ENCODE measurements at places on chromosomes 16 and 17.
A peak's percentile ranks its signal among the peaks of the same experiment; 100 is the strongest.

GRCh38 chr16:69941251-69942098 is 9.7 kb upstream of the CLEC18A start:
- DNase-seq, result no peak

- DNase-seq, result no peak
Measured at GRCh38 chr16:22670551-22671041, 143.4 kb upstream of the HS3ST2 start.

- no peak for DNase-seq
Measured at GRCh38 chr17:42694524-42694923, 12.2 kb downstream of the CNTNAP1 start.

GRCh38 chr16:51317575-51317974 is 166.5 kb upstream of the SALL1 start:
- no peak for DNase-seq

GRCh38 chr17:4208238-4208637 is 55.5 kb downstream of the ANKFY1 start:
- peak; percentile 43 for DNase-seq

DNA sequence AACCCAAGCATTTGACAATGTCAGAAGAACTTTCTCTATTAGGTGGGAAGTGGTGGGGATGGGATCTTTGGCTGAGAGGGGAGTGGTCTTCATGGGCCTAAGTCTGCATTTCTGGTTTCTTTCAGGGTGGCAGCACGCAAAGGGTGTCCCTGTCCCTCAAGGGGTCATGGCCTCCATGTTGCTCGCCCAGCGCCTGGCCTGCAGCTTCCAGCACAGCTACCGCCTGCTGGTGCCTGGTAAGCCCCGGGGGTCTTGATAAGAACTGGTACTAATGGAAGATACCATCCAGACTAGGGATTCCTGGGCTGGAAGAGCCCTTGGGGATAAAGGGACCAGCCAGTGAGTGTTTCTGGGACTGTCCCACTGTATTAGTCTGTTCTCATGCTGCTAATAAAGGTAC is 61.2 kb downstream of the ABAT start:
- no peak for DNase-seq

GRCh38 chr16:83744441-83744981 is 63.3 kb upstream of the HSBP1 start:
- DNase-seq, result peak; percentile 26

DNA sequence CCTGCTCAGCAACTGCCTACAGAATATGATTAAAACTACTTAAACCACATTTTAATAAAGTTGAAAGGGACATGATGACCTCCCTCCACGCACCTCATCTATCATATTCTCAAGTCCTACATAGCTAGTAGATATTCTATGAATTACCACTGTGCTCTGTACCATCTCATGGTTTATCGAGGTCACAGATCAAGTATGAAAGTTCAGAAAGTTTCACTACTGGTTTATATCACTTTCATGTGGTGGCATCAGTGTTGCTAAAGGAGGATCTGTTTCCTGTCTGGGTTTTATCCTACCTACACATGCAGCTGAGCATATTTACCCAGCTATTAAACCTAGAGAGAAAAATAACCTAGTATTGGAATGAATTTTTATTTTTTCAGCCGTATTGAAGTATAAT is 214.9 kb upstream of the MON1B start:
- no peak for DNase-seq

- DNase-seq, result peak; percentile 4
Measured at GRCh38 chr16:18048853-18049546, 287.5 kb downstream of the NPIPA8 start.

GRCh38 chr17:50056961-50057330 is 1.0 kb downstream of the ITGA3 start:
- DNase-seq, result no peak

GRCh38 chr17:73552300-73553048 is 91.8 kb downstream of the SDK2 start:
- no peak for DNase-seq

- DNase-seq, result no peak
Measured at GRCh38 chr17:76567634-76568432, 17.8 kb downstream of the ST6GALNAC2 start.

- DNase-seq, result no peak
Measured at GRCh38 chr16:70677499-70678120, 8.2 kb downstream of the MTSS2 start.

GRCh38 chr16:81700071-81700779 is 78.9 kb upstream of the PLCG2 start:
- no peak for DNase-seq

GRCh38 chr16:84048871-84049270 is 6.3 kb upstream of the SLC38A8 start:
- no peak for DNase-seq

DNA sequence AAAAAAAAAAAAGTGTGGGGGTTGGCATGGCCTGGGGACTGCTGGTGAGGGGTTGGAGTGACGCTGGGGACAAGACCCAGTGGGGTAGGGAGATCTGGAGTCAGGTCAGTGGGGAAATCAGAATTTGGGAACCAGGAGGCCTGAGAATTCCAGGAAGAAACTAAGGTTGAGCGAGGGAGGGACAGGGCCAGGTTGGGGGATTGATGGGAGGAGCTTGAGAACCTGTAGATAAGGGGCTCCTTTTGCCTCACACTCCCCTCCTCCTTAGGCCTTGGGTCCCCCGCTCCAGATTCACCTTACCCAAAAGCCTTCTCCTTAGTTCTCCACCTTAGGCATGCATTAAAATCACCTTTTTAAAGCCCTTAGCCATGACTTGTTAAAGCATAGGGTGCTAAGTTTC is 8.3 kb upstream of the PYDC1 start:
- DNase-seq, result no peak

- no peak for DNase-seq
Measured at GRCh38 chr16:85518398-85519049, 94.6 kb upstream of the GSE1 start.

GRCh38 chr16:65991149-65991701 is 375.3 kb upstream of the CDH5 start:
- no peak for DNase-seq

- DNase-seq, result no peak
Measured at GRCh38 chr16:48901712-48902374, 291.9 kb upstream of the N4BP1 start.

DNA sequence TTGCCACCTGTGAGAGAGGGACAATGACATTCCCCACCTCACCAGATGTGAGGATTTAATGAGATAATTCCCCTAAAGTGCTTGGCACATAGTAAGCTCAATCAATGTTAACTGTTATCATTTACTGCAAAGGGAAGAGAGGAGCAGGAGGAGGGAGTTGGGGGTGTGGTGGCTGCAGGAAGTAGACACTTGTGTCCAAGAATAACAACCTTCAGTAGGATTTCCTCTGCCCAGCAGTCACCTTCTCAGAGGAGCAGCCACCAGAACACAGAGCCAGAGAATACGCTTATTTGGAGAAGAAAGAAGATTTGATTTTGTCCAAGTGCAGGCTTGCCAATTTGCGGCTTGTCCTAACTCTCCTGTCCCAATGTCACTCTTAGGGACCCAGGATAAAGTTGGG is 10.2 kb downstream of the CBX4 start:
- DNase-seq, result no peak

- DNase-seq, result peak; percentile 44
Measured at GRCh38 chr16:85173981-85174751, 61.9 kb upstream of the CIBAR2 start.

GRCh38 chr17:20791626-20792025 is 212.1 kb downstream of the CDRT15L2 start:
- no peak for DNase-seq

GRCh38 chr17:28986714-28987655 is 18.8 kb downstream of the SEZ6 start:
- DNase-seq, result no peak

DNA sequence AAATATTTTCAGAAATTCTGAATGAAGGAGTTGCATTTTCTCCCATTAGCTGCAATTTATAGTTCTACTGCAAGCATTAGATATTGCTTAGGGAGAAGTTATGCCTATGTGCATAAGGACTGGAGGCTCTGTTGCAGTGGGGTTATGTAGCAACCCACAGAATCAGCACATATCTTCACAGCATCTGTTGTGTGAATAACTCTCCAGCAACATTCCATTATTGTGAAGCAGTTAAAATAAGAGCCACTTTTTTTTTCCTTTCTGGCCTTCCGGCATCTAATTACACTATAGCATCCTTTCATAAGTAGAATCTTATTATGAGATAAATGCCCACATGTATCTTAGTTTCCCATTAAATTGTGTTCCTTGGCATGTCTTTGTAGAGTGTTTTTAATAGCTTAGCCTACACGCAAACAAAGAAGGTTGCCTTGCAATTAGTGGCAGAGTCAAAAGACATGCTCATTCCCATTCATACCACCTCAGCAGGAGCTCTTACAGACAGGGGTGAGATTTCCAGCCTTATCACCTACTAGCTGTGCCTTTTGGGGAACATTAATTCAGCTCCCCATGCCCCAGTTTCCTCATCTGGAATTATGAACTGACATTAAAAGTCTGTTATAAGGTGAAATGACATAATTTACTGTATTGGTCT is 596.0 kb upstream of the GOT2 start:
- no peak for DNase-seq

GRCh38 chr16:48081656-48082055 is 74.1 kb downstream of the ABCC12 start:
- peak; percentile 91 for DNase-seq

DNA sequence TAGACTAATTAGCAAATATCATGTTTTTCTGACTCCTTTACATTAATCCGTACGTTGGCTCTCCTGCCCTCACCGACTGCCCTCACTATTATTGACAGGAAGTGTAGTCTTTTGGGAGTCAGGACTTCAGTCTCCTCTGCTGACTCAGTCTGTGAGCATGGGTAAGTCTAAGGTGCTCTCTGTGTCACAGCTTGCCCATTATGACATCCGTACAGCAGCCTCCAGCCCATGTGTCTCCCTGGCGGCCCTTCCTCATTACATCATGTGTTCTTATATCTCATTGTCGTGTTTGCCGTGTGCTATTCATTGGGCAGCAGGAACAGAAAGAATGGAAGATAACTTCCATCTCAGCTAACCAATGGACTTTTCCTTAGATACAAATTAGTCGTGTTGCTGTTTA is 77.5 kb downstream of the MRTFB start:
- DNase-seq, result no peak

DNA sequence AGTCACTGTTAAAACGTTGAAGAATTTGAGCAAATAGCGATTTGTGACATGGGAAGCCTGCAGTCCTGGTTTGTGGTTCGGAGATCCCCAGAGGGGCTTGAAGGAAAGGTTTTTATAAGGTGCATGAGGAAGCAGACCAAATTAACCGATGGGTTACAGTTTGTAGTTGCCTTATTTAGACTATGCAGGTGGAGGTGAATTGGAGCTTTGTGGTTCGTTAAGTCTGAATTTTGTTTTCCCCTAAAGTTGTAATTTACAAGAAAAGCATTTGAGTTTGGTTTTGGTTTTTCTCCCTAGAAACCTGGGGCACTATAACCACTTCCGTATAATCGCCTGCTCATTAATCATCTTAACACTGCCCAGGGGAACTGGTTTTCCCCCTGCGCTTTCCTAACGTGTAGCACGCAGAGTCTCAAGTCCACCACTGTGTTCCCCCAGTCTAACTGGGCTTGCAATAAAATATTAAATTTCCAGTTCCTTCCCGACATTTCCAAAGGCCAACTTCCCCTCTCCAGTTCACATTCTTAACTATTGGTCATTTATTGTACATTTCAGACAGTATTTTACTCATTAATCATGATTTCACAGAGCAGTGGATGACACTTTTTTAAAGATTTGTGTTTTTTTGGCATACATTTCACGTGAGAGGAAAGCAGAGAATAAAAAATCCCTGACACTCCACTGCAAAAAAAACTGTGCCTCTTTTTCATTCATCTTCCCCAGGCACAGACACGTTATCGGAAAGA is 932 bp downstream of the ZNF267 start:
- peak; percentile 45 for DNase-seq

DNA sequence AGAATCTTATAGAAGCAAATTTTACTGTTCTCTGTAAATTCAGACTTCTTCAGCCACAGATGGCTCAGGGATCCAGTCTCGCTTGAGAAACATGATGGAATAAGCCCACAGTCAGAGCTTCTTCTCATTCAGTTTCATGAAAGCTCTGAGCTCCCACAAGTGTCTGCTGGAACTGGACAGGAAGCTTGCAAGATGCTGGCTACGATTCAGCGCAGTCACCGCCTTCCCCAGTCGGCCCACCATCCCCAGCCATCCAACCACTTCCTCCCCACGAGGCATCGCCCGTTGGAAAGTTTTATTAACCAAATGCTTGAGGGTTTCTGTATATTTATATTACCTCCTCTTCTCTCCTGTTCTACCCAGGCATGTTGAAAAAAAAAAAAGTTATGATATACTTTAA is 171.7 kb downstream of the ZFHX3 start:
- DNase-seq, result peak; percentile 91

GRCh38 chr17:15250135-15250860 is 14.8 kb downstream of the PMP22 start:
- no peak for DNase-seq

GRCh38 chr16:86618431-86619238 is 40.3 kb downstream of the FOXL1 start:
- no peak for DNase-seq

DNA sequence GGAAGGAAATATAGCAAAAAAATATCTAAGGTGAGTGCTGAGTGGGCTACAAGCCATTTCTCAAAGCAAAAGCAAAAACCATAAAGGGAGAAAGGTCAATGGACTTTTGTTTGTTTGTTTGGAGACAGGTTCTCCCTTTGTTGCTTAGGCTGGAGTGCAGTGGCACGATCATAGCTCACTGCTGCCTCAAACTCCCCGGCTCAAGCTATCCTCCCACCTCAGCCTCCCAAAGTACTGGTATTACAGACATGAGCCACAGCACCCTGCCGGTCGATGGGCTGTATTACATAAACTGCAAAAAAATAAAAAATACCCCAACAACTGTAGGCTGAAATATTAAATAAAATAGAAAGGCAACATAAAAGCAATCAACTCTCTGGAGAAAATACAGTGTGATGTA is 3.5 kb upstream of the RBBP6 start:
- DNase-seq, result no peak

DNA sequence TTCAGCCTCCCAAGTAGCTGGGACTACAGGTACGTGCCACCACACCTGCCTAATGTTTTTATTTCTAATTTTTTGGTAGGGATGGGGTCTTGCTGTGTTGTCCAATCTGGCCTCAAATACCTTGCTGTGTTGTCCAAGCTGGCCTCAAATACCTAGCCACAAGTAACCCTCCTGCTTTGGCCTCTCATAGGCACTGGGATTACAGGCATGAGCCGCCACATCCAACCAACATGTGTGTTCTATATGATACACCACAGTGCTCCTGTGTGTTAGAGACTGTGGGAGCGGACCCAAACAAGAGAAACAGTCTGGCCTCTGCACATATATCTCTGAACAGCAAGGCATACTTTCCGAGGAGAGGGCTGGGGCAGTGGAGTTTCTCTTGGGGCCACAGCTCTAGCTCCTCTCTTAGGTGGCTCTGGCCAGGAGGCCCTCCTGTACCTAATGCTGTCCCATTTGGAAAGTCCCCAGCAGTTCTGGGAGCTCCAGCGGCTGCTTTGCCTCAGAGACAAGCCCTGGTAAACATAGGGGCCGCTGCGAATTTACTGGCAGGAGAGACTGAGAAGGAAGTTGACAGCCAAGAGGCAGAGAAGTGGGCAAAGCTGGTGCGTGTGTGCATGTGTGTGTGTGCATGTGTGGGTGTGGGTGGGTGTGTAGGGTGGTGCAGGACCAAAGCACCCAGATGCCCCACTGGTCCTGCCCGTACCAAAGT is 95.0 kb downstream of the RAB11FIP4 start:
- DNase-seq, result no peak

All from stromal cell of bone marrow (primary cell).